ENCODE measurements at places on chromosomes 1 and 21. TPM values are rescaled to one million over a fixed set of nuclear protein-coding genes. Genes with fewer than 3 reads are reported as not detected.

GRCh38 chr1:4978660-4979390 lies 324.4 kb downstream of the AJAP1 start:
- DNase-seq: no peak

DNA sequence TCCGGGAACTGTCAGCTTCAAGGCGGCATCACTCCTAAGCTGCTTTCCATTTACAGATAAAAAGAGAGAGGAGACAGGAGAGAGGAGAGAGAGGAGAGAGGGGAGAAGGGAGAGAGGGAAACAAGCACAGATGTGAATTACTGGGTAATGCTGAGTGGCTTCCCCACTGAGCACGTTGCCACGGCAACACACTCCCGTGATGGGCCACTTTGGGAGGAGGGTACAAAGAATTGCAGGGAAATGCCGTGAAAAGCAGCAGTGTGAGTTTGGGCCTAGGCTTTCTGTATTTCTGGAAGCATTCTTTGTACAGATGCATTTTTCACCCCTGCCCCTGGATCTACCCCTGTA lies 128.0 kb upstream of the IRF2BP2 start:
- DNase-seq: no peak

GJA9 gene
- polyA plus RNA-seq: 0.38 TPM

GRCh38 chr1:212247179-212247721 lies 38.0 kb upstream of the PPP2R5A start:
- no peak for DNase-seq

LCE1F gene
- polyA plus RNA-seq: not detected

DNA sequence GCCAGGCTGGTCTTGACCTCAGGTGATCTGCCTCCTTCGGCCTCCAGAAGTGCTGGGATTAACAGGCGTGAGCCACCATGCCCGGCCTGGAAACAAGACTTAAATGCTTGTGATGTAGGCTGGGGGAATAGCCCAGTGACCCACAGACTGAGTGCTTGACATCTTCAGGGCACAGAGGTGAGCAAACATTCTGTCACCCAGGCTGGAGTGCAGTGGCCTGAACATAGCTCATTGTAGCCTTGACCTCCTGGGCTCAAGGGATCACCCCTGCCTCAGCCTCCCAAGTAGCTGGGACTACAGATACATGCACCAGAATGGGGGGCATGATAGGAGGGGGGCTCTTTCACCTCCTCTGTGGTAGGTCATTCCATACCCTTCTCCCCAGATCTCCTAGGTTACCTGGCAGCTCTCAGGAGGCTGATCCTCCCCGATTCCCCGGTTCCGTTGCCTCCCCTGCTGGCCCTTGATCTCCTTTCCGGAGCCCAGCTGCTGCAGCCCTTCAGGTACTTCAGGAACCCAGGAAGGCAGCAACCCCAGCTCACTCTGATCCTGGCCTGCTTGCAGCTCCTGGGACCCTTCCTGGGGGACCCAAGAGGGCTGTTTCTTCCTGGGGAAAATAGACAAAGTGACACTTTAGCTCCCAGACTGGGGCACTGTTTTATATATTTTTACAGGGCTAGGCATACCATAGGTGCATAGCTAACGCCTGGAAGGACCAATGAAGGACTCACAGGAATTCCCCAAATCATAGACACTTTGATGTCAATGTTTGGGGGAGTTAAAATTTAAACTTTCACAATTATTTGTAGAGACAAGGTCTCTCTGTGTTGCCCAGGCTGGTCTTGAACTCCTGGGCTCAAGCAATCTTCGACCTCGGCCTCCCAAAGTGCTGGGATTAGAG lies 11.8 kb downstream of the SPATA21 start:
- no peak for DNase-seq

RXFP4 gene
- polyA plus RNA-seq: not detected

DNA sequence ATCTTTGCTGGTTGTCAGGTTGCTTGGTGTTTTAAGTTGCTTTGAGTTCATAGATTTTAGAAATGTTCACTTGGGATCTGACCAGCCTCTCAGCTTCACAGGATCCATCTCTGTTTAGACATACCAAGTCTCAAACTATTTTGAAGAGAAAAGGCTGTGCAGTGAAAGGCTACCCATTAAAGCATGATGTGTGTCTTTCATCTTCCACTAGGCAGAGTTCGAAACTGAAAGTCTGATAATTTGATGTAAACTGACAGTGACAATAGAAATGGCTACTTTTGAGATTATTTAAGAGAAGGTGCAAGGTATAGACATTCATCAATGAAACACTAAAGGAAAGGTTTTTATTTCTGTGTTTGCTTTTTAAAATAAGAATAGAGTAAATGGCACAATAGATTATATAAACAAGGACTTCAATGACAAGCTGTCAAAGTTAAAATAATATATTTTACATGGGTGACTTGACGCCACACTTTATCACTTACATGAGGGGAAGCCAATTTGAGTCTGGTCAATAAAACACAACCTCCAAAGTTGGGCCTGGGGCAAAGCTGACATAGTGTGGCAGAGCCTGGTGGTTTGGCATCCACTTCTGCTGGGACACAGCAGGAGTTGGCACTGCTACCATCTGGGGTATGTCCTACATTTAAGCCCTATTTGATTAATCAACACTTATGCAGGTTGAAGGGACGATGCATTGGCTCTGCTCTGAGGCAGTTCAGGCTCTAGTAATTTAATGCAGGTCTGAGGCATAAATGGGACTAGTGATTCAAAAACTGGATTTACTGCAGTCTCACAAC lies 197.7 kb downstream of the CRB1 start:
- DNase-seq: no peak

PYGO2 gene
- polyA plus RNA-seq: 15.9 TPM

DNA sequence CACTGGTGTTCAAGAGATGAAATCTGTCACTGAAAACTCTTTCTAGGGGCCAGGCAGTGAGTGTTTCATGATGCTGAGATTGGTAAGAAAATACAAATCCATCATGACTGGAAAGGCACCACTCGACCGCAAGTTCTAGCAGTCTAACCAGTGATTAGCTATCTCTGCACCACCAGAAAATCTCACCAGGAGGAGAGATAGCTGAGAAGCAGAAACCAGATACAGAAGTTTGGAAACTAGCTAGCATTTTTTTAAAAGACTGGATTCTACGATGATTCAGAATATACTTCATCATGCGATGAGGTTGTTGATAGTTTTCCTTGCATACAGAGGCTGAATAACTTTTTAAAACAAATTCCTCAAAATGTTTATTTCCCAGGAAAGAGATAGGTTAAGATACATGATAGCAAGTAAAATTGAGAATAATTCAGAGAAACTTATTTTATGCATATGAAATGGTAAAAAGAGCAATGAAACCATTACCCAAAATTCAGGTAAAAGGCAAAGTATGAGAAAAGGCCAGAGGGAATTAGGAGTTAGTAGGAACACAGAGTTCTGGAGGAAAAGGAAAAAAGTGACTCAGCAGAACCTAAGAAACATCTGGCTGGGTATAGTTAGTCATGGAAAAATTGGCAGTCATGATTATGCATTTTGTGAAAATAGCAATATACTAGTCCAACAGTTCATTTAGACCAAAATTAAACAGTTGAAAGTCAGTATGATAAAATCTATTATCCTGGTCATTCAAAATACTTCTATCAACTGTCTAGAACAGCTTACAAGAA lies 3.3 kb upstream of the F3 start:
- no peak for DNase-seq

- DNase-seq: no peak
Observed at GRCh38 chr1:72481420-72481970, 199.2 kb upstream of the NEGR1 start.

GRCh38 chr21:15219894-15220293 lies 155.1 kb upstream of the NRIP1 start:
- DNase-seq: no peak

DNA sequence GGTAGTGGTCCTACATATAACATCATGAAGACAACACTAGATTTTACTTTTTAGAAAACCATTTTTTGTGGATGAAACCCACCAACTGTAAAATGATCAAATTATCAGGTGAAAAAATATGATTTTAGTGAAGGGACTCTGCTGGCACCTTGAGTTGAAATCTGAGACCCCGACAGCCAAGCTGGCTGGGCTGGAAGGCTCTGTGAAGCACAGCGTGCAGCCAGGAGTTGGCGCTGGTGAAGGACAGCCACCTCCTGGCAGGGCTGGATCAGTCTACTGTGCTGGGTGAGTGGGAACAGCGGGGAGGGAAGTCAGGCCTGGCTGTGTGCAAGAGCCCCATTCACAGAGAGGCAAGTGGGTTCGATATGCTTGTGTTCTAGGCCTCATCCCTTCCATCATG lies 47.9 kb downstream of the DDAH1 start:
- DNase-seq: no peak

- DNase-seq: no peak
Observed at GRCh38 chr1:9181176-9181906, 52.4 kb upstream of the GPR157 start.

DNA sequence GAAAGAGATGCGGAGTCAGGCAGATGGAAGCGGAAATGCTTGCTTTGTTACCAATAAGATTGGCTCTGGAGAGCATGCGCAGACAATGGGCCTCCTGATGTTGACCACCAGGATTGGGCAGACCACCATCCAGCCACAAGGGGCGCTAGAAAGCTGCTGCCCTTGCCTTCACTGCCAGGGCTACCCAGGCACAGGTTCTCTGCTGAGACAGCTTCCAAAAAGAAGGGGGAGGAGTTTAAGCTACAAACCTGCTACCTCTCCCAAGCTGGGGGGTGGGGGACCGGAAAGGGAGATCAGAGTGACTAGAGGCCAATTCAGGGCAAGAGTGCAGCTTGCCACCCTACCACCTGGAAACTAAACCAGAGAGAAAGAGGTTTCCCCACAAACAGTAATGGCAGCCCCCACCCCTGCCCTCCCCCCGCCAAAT lies 369.7 kb downstream of the RRAGC start:
- no peak for DNase-seq

RHD gene
- polyA plus RNA-seq: not detected

FAM72D gene
- polyA plus RNA-seq: 1.1 TPM

TFAP2E gene
- 0.67 TPM for polyA plus RNA-seq

DNA sequence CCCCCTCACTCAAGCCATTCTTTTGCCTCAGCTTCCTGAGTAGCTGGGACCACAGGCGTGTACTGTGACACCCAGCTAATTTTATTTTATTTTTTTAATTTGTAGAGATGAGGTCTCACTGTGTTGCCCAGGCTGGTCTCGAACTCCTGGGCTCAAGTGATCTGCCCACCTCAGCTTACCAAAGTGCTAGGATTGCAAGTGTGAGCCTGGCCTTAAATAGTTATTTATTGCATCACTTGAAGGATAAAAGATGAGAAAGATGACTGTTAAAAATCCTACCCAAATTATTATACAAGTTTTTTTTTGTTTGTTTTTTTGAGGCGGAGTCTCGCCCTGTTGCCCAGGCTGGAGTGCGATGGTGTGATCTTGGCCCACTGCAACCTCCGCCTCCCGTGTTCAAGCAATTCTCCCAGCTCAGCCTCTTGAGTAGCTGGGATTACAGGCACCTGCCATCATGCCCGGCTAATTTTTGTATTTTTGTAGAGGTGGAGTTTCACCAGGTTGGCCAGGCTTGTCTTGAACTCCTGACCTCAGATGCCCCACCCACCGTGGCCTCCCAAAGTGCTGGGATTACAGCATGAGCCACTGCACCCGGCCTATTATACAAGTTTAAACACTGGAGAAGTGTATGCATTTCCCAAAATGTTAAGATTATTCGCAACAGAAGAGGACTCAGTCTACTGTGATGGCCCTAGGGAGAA lies 2.3 kb downstream of the UTP11 start:
- no peak for DNase-seq

PRKAA2 gene
- polyA plus RNA-seq: 0.21 TPM

FCRL2 gene
- not detected for polyA plus RNA-seq

LAMC2 gene
- polyA plus RNA-seq: 2,571 TPM

DNA sequence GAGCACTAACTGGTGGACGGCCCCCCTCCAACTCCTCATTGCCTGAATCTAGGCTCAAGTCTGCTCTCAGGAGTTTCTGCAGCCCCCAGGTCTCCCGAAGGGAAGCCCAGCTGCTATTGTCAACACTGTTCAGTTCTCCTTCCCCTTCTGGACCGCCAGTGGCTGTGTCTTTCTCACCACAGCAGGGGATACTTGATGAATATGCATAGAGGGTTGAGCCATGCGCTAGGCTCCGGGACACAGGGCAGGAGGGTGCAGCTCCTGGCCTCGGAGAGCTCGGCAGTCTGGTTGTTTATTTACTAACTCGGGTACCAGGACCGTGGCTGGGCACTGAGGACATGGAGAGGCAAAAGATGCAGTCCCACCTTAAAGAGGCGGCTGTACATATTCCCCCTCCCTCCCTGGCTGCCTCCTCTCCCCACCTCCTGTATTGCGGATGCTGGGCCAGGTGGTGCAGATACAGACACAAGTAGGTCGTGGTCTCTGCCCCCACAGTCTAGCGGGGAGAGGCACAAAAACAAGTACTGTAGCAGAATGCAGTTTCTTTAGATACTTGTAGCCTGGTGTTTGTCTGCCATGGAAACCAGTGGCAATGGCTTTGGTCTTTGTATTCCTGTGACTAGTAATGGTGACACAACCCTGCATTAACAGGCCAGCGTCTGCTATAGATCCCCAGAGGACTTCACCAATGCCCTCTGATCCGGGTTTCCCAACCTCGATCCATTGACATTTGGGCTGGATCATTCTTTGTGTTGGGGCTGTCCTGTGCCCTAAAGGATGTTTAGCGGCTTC lies 26.2 kb downstream of the ARHGEF10L start:
- DNase-seq: no peak
